Aorta (tissue), 5 donors: ENCODE measurements at places on chromosomes 13 and 19.

- DNase-seq = no peak
Measured at GRCh38 chr19:34044021-34044420, 128.3 kb upstream of the LSM14A start.

DNA sequence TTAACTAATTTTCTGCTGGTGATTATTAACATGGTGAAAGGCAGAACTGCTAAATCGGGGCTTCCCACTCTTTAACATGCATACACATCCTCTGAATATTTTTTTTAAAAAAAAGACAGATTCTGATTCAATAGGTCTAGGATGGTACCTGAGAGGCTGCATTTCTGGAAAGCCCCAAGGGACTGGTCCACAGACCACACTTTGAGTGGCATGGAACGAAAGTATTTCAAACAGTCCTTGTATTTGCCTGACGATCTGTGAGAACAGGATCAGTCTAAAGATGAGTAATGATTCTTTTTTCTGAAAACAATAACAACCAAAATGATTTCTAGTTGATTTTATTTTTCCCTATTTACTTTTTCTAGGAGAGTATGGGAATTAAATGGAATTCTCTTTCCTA is 16.7 kb upstream of the SPART start:
- DNase-seq = no peak

- DNase-seq = peak; percentile 90
Measured at GRCh38 chr19:3098515-3099346, 4.6 kb downstream of the GNA11 start.

GRCh38 chr19:37981785-37982475 is 74.9 kb downstream of the SIPA1L3 start:
- no peak for DNase-seq

- DNase-seq = no peak
Measured at GRCh38 chr19:54457773-54458647, 5.6 kb downstream of the LENG9 start.

- DNase-seq = no peak
Measured at GRCh38 chr19:48842789-48843162, 6.5 kb upstream of the HSD17B14 start.

DNA sequence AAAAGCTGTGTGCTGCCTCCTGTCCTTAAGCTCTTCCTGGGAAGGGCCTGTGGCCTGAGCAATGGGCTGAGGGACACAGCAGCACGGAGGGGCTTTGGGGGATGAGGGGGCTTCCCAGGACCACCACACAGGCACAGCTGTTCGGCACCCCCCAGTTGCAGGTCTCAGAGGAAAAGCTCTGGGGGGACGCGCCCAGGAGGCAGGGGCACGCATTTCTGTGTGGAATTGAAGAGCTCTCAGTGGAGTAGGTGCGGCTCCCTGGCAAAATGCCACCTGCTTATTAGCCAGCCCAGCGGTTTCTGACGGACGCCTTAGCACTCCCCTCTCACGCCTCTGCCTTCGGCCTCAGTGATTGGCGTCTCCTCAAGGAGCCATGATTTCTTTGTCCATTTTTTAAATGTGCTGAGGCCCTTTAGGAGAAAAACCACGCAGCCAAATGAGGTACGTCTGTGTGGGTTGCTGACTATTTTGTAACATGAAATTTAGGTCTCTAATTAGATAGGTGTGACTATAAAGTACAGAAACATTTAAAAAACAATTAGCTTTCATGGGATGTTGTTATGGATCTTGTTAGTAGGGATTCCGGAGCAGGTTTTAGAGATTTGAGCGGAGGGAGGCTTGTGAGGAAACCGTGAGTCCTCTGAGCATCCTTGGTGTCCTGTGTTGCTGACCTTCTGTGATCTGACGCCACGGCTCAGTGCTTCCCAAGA is 4.0 kb downstream of the MCF2L start:
- no peak for DNase-seq

DNA sequence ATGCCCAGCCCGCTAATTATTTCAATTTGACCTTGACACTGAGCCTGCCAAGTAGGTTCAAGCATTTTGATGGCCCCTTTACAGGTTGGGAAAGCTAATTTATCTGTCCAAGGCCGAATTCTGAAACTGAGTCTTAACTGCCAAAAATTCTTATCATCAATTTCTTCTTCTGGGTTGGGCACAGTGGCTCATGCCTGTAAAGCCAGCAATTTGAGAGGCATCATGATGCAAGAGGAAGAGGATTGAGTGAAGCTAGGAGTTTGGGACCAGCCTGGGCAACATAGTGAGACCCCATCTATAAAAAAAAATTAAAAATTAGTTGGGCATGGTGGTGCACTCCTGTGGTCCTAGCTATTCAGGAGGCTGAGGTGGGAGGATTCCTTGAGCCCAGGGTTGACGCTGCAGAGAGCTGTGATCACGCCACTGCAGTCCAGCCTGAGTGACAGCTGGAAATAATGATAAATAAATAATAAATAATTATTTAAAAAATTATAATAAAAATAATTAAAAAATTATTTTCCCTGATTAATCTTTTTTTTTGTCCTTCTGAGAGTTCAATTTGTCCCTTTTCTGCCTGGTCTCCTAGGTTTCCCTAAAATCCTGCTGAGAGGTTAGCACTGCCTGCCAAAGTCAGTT is 1.3 kb upstream of the LDLR start:
- no peak for DNase-seq

DNA sequence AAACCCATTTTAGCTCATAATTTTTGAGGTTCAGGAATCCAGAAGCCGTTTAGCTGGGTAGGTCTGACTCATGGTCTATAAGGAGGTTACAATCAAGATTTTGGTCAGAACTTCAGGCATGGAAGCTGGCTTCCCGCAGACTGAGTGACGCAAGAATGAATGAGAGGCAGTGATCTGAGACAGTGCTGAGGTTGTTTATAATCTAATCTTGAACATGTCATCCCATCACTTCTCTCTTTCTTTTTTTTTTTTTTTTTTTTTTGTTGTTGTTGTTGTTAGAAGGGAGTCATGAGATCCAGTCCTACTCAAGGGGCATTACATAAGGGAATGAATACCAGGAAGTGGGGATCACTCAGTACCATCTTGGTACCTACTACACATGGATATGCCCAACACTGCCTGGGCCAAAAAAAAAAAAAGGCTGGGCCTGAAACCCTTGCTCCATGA is 217.4 kb downstream of the DLEU7 start:
- DNase-seq = peak; percentile 57

- no peak for DNase-seq
Measured at GRCh38 chr19:58406818-58407657, 1.4 kb upstream of the ZNF584 start.

DNA sequence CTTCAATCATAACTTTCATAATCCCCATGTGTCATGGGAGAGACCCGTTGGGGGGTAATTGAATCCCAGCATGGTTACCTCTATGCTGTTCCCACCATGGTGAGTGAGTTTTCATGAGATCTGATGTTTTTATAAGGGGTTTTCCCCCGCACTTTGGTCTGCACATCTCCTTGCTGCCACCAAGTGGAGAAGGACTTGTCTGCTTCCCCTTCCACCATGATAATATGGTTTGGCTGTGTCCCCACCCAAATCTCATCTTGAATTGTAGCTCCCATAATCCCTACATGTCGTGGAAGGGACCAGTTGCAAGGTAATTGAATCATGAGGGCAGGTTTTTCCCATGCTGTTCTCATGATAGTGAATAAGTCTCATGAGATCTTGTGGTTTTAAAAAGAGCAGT is 524.9 kb downstream of the SLITRK5 start:
- DNase-seq = no peak

- peak; percentile 85 for DNase-seq
Measured at GRCh38 chr19:51142119-51142518, at the start of gene SIGLEC7. SIGLEC7 (plus strand) TSS chr19:51142301; CDS start chr19:51142370, 69 bp downstream.

DNA sequence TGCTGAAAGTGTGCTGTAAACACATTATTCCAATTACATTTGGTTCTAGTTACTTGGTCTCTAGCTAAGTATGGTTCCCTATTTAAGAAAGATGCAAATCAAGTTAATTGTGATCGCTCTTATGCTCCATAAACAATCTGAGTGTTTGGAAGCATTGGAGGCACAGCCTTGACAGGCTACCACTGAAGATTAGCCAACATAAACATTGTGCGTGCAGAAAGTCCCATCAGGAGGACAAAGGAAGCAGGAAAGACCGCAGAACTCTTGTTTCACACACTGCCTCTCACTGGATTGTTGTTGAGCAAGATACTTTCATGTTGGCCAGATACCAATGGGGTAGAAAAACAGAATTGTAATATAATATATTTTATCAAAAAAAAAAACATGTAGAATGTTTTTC is 814.4 kb downstream of the EFNB2 start:
- no peak for DNase-seq

DNA sequence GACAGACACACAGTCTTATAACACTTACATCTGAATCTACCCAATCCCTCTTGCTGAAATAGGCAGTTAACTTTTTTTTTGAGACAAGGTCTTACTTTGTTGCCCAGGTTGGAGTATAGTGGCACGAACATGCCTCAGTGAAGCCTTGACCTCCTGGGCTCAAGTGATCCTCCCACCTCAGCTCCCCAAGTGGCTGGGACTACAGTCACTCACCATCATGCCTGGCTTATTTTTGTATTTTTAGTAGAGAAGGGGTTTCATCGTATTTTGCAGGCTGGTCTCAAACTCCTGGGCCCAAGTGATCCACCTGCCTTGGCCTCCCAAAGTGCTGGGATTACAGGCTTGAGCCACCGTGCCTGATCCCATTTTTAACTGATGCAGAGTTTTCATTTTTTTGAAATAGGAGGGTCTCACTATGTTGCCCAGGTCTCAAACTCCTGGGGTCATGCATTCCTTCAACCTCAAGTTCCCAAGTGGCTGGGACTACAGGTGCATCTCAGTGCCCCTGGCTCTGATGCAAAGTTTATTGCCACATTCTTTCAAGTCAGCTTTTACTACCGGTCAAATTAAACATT is 7.6 kb downstream of the ELF1 start:
- DNase-seq = no peak

DNA sequence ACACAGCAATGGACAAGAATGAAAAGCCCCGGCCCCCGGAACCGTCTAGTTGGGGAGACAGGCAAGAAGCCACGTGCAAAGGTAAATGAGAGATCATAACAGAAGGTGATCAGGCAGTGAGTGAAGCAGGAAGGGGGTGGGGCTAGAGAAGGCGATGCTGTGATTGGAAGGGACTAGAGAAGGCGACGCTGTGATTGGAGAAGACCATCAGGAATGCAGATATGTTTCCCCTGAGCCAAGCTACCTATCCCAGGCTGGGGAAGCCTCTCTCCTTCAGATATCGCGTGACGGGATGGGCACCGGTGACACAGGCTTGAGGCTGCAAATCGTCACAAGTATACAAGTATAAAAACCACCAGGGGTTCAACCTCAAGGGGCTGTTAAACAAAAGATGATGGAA is 21.8 kb downstream of the DCAF15 start:
- DNase-seq = no peak

DNA sequence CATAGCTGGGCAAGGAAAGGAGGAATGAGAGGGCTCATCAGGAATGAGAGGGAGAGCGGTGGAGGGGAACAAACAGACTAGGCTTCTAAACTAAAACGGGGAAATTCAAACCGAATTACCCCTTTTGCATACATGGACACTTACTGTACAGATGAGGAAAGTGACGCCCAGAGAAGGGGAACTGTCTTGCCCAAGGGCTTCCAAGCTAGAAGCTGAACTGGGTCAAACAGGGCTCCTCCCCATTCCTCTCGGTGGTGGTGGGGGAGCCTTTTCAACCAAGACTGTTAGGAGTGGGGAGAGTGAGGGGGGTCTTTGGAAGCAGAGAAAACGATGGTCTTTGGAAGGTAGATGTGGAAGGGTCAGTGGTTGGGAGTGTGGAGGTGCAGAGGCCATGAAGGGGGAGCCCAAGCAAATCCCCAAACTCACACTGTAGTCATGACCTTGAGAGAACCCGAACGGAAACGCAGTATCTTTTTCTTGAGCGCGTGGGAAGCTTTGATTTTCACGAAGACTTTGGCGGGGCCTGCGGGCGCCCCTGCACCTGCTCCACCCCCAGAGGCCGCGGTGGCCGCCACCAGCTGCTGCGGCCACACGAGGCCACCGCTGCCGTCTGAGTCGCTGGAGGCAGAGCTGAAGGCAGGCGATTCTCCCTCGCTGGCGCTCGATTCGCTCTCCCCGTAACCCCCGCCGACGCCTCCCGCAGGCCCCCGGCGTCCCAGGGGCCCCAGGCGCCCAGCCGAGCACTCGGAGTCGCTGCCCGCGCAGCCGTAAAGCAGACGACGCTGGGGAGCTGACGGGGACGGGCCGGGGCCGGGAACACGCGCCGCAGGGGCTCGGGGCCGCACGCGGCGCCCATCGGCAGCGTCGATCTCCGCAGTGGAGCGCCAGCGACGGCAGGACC is 12.3 kb upstream of the GNG8 start:
- no peak for DNase-seq

DNA sequence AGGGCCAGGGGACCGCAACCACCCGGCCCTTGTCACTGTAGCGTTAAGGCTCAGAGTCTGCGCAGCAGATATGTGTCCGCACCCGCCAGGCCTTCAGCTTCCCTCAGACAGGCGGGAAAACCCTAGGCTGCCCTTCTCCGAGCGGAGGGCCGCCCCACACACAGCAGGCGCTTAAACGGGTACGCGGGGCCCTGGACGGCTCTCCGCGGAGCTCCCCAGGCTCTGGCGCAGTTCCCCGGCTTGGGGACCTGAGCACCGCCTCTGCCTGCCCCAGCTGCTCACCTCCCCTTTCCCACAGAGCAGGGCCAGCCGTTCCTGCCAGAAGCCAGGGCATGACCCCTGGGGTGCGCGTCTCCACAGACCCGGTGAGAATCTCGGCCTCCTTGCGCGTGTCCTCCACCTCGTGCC is 593 bp downstream of the ZNF135 start:
- DNase-seq = no peak

GRCh38 chr19:52307275-52307674 is 10.3 kb downstream of the ZNF480 start:
- DNase-seq = no peak

DNA sequence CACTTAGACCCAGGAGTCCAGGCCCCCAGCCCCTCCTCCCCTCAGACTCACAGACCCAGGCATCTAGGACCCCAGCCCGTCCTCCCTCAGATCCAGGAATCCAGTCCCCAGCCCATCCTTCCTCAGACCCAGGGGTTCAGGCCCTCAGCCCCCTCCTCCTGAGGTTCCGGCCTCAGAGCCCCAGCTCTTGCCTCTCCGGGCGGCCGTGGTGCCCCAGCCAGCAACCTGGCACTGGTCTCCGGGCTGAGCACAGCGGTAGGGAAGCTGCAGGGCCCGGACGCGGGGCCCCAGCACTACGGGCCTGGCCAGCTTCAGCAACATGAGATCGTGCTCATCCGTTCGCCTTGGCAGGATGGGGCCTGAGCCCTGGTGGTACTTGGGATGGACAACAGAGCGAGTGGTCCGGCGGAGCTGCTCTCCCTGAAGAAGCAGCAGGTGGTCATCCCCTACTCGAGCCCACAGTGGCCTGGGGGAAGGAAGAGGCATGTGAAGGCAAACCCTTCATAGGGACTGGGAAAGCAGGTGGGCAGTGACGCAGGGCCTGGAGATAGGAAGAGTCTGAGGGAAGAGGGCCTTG is 3.7 kb downstream of the KLK10 start:
- no peak for DNase-seq

DNA sequence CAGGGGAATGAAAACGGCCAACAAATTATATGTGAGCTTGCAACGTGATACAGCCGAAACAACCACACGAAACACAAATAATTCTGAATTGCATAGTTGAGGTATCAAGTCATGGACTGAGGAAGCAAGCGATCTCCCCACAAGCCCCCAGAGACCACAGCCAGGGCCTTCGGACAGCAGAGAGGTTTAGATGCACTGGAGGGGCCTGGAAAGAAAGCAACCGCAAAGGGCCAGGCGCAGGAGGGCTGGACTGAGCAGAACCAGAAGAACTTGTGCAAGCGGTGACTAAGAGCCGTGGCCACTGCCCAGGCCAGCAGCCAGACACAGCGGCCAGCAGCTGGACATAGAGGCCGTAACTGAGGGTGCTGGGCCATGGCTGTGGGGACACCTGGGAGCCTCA is 131.4 kb downstream of the TNFRSF19 start:
- peak; percentile 91 for DNase-seq

- DNase-seq = no peak
Measured at GRCh38 chr13:23642110-23642509, 71.9 kb downstream of the TNFRSF19 start.
